ENCODE measurements at places on chromosomes 7 and 10. TPM values are rescaled to one million over a fixed set of nuclear protein-coding genes. Genes with fewer than 3 reads are reported as not detected.

DNA sequence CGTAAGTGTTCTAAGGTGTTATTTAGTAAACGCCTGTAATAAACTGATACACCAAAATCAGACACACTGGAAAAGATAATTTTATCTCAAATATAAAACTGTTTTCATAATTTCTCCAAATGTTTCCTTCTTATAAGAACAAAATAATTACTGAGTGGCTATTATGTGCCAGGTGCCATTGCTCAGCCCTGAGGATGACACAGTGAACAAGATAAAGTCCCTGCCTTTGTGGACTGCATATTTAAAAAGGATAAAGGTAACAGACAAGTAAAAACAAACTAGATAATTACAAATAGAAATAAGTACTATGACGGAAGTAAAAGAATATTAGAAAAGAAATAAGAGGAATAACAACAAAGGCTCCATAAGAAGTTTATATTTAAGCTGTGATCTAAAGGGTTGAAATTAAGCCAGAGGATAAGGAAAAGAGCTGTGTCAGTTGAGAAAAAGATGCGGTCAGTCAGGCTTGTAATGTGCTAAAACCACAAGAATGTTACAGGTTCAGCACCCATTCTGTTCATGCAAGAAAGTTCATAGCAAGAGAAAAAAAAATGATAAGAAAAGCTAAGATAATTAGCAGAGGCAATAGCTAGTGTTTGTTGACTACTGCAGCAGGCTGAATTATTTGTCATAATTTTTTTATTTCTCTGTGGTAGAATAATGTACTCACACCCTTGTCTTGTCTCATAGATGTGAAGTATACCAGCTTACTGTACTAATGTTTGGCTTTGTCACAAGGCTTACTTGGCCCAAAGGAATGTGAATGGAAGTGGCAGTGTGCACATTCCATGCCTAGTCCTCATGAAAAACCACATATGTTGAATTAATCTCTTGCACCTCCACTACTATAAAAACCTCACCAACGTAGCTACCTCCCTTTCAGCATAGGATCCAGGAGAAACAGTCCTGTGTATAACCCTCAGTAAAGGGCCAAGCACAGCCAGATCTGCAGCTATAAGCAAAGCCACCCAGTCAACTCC lies 75.1 kb downstream of the CRPPA start:
- no peak for DNase-seq

The CHN2 gene
- 45.3 TPM for total RNA-seq

DNA sequence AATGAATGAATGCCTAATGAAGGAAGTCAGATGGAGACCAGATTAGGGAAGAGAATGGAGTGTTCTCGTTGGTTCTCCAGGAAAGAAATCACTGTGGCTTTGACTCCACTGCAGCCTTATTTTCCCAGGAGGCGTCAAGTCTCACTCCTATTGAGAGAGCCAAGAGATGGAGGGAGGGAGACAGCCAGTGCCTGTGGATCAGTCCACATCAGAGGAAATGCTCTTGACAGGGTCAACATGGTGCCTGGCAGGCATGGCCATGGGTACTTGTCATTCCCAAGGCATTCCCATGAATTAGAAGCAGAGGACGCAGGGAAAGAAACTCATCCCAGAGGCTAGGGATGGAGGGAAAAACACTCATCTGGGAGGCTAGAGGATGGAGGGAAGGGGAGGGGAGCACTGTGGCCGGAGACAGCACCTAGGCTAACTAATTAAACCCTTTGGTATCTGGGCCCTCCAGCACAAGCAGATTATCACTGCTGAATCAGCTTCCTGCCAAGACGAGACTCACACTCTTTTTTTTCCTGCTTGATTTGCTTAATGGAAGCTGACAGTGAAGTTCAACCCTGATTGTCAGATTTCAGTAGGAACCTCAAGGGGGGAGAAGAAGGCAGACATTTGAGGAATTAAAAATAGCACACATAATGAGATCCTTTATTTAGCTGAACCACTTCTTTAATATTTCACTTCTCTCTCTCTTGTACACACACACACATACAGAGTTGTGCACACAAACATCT lies 1233.2 kb upstream of the AUTS2 start:
- no peak for DNase-seq

DNA sequence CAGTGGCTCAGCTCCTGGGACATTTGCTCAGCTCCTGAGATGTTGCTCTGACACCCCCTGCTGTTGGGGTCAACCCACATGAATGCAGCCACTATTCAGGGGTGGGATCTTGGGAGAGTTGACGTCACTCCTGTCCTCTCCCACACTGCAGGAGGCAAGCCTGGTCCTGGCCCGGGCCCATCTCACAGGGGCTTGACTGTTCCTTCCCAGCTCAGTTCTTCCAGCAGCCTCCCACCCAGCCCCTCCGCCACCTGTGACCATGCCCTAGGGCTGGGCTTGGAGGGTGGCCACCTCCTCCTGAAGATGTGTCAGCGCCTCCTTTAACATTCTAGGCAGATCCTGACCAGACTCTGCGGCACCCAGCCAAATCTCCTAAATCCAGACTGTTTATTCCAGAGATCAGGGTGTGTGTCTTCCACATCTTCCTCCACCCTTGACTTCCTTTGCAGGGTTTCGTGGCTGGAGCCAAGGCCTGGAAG lies 19.1 kb upstream of the OPALIN start:
- DNase-seq: no peak

GRCh38 chr7:41010418-41010817 lies 692.5 kb downstream of the INHBA start:
- no peak for DNase-seq

DNA sequence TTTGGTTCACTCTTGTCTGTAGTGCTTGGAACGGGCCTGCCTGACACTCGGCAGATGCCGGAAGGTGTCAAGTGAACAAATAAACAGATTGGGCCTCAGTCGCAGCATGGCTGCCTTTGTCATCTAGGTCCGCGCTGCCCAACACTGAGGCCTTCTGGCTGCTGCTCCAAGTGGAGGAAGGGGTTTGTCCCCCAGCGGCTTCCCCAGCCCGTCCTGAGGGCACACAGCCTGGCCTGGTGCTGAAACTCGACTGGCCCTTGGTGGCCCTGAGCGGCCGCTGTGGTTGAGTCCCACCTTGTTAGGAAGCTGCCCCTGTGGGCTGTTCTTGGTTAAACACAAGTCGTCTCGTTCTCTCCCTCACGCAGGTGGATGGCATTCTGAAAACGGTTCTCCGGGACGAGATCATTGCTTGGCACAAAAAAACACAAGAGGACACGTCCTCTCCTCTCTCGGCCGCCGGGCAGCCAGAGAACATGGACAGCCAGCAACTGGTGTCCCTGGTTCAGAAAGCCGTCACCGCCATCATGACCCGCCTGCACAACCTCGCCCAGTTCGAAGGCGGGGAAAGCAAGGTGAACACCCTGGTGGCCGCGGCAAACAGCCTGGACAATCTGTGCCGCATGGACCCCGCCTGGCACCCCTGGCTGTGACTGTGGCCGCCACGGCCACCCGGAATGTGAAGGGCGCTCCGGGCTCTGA lies 132.1 kb downstream of the SMURF1 start:
- DNase-seq: no peak

The MSMB gene
- not detected for total RNA-seq

The NHLRC2 gene
- 74.5 TPM for total RNA-seq

GRCh38 chr7:30170476-30171205 lies 35.9 kb downstream of the MTURN start:
- DNase-seq: no peak

The ZPBP gene
- total RNA-seq: not detected

The RBM20 gene
- 73.0 TPM for total RNA-seq

DNA sequence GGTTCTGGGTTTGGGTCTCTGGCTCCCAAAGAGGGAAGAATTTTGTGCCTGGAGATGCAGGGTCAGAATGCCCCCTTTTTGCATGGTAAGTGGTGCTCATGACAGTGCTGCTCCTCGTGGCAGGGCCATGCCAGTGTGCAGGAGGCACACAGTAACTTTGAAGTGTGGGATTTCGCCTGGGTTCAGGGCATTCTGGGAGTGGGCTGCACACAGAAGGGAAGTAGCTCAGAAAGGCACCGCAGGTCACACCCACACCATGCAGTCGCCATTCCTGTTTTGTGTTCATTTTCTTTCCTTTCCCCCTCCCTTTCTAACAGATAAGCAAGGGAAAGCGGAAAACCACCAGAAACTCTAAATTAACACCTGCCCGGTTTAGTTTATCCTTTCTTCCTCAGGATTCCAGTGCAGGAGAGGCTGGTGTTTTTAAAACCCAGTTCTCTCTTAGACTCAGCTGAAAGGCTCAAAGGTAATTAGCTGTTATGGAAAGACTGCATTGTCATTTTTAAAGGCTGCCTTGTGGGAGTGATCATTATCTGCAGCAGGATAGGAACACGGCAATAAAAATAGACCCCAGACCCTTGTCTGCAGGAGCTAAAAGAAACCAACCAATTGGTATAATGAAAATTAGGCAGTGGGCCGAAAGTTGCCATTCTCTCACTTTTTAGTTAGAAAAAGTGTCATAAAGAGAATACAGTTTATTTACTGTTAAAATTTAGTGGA lies 50.2 kb downstream of the EEPD1 start:
- no peak for DNase-seq

The LIPK gene
- not detected for total RNA-seq

DNA sequence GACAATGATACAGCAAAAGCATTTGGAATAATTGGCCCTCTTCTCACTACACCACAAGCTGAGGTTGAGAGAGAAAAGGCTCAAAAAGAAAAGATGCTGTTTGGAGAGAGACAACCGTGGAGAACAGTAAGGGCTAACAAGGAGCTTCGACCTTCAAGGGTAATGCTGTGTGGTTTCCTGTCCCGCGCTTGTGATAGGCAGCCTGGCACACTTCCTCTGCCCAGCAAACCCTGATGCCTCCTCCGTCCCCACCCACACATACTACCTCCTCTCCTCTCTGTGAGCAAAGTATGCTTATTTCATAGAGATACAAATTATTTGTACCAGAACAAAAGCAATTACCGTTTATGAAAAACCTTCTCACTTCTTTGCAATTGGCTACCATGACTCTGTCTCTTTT lies 755.4 kb downstream of the KCNMA1 start:
- DNase-seq: no peak

The CYP26C1 gene
- total RNA-seq: not detected

- DNase-seq: no peak
These were observed 90.3 kb upstream of the FAM133B start for GRCh38 chr7:92680442-92680841.

DNA sequence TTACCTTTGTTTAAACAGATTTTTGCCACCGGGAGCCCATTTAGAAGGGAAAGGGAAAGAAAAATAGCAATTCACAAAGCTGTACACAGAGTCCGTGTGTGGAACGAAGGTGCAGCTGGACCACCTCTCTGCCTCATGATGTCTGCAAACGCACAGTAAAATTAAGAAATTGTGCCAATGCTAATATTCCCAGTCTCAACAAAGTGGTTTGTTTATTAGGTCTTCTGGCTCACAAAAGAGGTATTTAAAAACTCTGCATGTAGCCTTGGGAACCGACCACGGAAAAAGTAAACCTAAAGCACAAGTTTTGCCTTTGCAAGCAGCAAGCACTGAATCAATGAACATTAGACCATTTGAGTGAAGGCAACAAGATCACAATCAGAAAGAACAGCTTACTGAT lies 57.7 kb downstream of the CREB3L2 start:
- no peak for DNase-seq

DNA sequence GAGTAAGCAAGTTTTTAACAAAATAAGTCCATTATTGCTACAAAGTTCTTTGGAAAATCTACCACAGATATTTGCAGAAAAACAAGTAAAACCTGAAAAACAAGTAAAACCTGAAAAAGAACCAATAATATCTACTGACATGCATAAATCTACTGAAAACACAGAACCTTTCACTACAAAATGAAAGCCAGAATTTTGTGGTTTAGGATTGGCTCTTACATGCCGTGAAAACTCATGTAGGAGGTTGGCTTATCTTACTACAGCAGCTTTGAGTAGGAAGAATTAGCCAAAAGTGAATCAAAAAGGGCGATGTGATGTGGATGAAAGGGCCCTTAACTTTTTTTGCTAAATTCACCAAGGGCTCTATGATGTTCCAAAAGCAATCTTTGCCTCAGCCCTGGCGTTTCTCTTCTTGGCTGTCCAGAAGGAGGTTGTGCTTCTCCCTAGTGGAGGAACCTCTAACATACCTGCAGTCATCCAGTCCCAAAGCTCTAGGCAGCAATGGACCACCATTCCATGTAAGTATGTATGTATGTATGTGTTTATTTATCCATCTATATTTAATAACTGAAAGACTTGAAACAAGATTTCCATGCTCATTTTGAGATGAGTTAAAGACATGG lies 93.5 kb upstream of the ZNF804B start:
- DNase-seq: no peak

The NUP42 gene
- total RNA-seq: 23.9 TPM

The POU6F2 gene
- total RNA-seq: 0.38 TPM
